ENCODE measurements at places on chromosomes 16 and 17. TPM values are rescaled to one million over a fixed set of nuclear protein-coding genes. Genes with fewer than 3 reads are reported as not detected.

Gene GPRC5C
- 49.2 TPM for polyA plus RNA-seq

Gene PRDM7
- not detected for polyA plus RNA-seq

Gene PFAS
- 59.2 TPM for polyA plus RNA-seq

Gene HOXB9
- 5.6 TPM for polyA plus RNA-seq

Gene C1QL1
- polyA plus RNA-seq: 8.5 TPM

Gene PRSS33
- not detected for polyA plus RNA-seq

Gene IFI35
- 10.8 TPM for polyA plus RNA-seq

Gene ITGAL
- polyA plus RNA-seq: 0.08 TPM

Gene CCDC200
- not detected for polyA plus RNA-seq

Gene WFIKKN1
- 0.17 TPM for polyA plus RNA-seq

Gene DNAH2
- 0.03 TPM for polyA plus RNA-seq

Gene VAC14
- 25.3 TPM for polyA plus RNA-seq

Gene COX10
- 17.7 TPM for polyA plus RNA-seq

Gene SLC46A1
- polyA plus RNA-seq: 23.7 TPM

Gene GLTPD2
- not detected for polyA plus RNA-seq

Gene NLRC3
- not detected for polyA plus RNA-seq

Gene ICAM2
- polyA plus RNA-seq: not detected

Gene ZNF385C
- polyA plus RNA-seq: 0.16 TPM

All from A549 (cell line).